ENCODE measurements at places on chromosomes 2 and 18.
A peak's percentile ranks its signal among the peaks of the same experiment; 100 is the strongest.

DNA sequence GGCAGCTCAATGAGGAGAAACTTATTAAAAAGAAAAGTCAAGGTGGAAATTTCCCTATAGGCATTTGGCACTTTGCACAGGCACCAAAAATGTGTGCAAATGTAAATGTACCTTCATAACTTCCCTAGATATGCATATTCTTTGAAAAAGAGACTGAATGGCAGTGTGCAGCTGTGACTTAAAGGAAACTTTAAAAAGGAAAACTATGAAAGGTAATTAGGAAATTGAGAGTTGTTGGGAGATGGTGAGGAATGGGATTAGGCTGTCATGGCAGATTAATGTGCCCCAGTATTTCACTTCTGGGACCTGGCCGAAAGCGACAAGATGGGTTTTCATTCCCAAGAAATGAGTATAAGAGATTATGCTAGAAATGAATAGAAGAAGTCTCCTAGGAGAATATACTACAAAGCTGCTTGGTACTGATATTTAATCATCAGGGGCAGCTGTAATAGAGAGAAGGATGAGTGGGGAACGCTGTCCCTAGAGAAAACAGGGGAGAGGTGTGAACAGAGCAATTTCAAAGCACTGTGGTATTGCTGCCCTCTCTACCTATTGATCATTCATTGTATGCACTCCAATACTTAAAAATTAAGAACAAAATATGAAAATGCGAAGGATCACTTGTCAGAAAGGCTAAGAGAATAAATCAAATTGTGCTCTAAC lies 313.1 kb downstream of the AGPS start:
- no peak for DNase-seq

DNA sequence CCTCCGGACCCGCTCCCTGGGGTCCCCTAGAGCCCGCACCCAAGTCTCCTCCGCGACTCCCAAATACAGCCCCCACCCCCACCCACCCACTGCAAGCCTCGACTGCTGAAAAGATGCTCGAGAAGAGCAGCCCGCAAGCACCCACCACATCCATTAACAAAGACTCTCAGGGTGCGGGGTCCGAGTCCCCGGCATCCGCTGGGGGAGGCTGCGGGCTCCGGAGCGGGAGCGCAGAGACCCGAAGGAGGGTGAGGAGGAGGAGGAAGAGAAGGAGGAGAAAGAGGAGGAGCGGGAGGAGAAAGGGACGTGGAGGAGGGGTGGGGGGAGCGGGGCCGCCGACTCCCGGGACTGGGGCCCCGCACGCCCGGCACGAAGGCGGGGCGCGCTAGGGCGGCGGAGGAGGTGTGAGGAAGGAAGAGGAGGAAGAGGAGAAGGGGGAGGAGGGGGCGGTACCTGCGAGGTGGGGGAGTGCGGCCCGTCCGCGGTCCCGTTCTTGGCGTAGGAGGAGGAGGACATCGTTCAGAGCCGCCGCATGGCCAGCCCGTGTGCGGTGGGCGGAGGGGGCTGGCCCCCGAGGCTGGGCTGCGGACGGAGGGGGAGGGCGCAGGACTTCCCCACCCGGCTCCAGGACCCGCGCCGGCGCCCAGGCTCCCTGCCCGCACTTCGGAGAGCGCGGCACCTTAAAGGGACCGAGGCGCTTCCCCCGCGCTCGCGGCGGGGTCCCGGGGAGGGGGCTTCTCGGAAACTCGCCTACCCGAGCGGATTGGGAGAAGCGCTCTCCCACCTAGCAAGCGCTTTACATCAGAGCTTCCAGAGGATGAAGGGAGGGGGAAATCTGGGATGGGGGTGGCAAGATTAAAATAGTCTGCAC lies at the start of gene CACNB4:
Gene CACNB4 (minus strand): TSS at position 549 of the 871 bp plus-strand sequence.
- DNase-seq = peak; percentile 16

GRCh38 chr18:2846636-2847316 lies at the start of gene EMILIN2:
EMILIN2 (plus strand) TSS chr18:2847006; CDS start chr18:2847189, 183 bp downstream.
- DNase-seq = peak; percentile 61

DNA sequence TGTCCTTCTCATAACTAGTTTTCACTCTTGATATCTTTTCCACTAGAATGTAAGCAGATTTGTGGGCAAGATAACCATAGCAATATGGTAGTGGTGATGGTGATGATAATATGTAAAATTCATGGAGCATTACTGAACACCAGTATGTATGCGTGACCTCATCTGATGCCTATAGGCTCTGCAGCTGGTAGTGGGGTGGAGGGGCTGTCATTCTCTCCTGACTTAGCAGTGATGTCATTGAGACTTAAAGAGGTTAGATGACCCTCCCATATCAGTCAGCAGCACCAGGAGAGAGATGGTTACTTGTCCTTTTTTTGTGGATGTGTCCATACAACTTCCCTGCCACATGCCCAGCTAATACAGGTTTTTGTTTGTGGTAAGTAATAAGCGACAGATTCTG lies 27.9 kb downstream of the PARD3B start:
- DNase-seq = no peak

- DNase-seq = no peak
Measured at GRCh38 chr2:201171259-201171814, 11.6 kb upstream of the CASP10 start.

- peak; percentile 13 for DNase-seq
Measured at GRCh38 chr2:221571551-221572218, 419 bp downstream of the EPHA4 start.

DNA sequence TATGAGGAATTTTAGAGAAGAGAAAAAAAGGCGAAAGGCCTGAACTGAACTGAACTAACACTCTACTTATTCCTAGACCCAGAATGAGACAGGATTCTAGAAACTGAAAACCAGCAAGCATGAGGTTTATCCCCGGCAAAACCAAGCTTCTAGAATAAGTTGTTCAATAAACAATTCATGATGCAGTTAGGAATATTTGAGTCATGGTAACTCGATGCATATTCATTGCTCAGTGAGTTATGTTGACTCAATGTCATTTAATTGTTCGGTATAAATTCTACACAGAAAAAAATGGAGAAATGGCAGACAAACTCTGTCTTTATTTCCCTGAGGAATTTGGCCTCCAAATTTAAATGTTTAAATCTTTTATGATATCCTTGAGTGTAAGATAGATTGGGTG lies 321.5 kb downstream of the SATB2 start:
- DNase-seq = no peak

- no peak for DNase-seq
Measured at GRCh38 chr2:190947711-190948251, 66.2 kb downstream of the STAT1 start.

- DNase-seq = peak; percentile 27
Measured at GRCh38 chr2:68912732-68913131, 40.0 kb downstream of the GKN2 start.

DNA sequence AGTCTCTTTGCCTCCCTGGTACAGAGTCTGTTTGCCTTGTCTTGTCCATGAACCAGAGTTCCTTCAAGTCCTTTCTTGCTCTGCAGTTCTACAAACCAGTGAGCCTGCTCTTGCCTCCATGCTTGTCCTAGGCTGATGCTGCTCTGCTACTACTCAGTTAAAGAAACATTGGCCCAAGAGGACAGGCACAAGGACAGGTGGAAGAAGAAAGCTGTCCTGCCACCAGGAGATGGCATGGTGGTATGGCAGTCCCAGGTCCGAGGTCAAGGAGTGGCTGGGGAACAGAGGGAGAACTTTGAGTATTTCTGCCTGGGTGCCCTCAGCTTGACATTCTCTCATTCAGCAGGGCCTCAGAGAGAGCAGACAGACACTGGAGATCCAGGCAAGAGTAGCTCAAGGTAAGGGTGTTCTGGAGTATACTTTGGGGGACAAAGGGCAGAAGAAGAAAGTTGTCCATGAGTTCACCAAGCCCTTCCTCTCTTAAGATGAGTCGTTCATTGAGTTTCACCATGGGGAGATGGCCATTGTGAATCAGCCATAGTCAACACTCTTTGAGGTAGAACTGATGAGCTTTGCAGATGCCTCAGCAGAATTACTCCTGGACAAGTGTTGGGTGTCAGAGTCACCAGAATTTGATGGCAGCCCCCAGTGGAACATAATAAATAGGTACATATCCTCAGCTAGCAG lies 20.4 kb downstream of the TTC32 start:
- no peak for DNase-seq

DNA sequence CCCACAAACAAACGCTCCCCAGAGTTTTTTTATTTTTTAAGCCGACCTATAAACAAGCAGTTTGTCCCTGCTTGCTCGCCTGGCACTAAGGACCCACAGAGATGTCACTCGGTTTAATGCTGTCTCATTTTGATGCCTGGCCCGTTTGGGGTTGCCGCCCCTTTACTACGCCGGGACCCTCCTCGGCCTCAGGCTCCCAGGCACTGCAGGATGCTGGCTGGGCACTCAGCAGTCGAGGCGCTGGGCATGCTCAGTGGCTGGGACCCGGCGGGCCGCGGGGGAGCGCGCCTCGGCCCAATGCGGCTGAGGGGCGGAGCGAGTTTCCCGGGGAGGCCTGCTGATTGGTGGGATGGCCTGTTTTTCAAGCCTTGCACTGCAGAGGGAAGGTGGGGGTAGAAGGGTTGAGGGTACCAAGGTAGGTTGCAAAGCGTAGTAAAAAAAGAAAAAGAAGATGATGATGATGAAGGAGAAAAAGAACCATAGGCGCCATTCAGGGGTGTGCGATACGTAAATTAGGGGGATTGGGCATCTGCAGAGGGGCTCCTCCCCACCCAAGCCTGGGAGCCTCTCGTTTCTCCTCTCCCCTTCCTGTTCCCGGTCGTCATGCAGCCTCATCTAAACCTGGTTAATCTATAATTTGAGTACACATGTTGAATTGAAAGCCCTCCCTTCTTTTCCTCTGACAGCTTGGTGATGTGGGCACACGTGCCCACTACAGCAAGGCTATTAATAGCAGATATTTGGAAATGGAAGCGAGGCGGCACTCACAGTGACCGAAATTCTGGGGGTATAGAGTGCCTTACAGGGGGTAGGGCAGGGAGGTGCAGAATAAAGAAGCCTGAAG lies 1.5 kb upstream of the IRS1 start:
- DNase-seq = peak; percentile 88

GRCh38 chr2:128499367-128500137 lies 180.9 kb upstream of the HS6ST1 start:
- no peak for DNase-seq

GRCh38 chr2:239870276-239870675 lies 154.9 kb downstream of the NDUFA10 start:
- DNase-seq = no peak

GRCh38 chr2:232230560-232230959 lies 148.0 kb upstream of the ALPP start:
- peak; percentile 20 for DNase-seq

DNA sequence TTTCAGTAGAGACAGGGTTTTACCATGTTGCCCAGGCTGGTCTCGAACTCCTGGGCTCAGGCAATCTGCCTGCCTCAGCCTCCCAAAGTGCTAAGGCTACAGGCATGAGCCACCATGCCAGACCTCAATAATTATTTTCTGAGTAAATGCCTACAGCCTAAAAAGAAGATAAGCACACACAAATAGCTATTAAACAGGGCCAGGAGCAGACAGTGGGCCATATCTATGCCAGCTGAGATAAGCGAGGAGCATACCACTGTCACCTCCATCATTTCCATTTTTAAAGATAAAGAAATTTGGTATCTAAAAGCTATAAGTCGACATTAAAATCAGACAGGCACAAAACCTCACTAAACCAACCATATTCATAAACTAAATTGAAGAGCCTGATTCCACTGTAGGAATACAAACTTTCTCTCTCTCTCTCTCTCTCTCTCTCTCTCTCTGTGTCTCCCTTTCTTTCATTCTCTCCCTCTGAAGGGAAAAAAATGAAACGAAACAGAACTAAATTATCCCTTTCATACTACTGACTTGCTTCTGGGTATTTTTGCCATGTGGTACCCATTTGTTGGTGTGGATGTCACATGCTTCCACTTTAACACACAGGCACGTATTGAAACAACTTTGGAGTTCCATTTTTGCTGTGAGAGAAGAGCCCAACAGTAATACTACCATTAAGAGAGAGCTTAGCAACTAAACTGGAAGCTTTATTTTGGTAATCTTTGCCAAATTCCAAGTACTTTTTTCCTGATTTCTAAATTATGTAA lies 51.0 kb downstream of the FARSB start:
- DNase-seq = no peak

GRCh38 chr18:37042381-37042780 lies 213.5 kb downstream of the KIAA1328 start:
- no peak for DNase-seq

DNA sequence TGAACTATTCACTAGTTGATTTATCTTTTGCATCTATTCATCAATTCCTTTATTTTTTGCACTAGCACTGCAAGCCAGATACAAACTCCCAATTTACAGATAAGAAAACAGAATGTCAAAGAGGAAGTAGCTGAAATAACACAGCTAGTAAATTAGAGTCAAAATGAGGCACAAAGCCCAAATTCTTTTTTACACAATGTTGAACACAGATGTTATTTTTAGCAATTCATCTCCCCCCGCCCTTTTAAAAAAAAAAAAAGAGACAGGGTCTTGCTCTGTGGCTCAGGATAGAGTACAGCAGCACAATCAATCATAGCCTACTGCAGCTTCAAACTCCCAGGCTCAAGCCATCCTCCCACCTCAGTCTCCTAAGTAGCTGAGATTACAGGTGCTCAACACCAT lies 127.8 kb downstream of the CCBE1 start:
- DNase-seq = no peak

DNA sequence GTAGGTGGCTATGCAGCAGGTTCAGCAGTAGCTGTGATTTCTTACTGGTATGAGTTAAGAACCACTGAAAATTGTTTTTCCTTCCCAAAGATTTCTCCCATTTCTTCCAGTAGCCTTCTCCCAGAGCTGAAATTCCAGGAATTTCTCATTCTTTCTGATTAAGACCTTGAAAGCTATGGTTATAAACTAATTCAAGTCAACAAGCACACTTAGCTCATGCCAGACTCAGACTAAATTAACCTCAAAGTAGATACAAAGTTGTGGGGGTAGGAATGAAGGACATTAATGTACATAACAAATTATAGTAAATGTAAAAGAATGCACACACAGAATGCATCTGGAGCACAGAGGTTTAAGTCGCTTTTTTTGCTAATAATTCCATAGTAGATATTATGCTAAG lies 103.6 kb upstream of the SOX11 start:
- no peak for DNase-seq

- DNase-seq = no peak
Measured at GRCh38 chr2:61792355-61792890, 61.4 kb downstream of the FAM161A start.

GRCh38 chr2:237389831-237390230 lies 24.1 kb downstream of the COL6A3 start:
- DNase-seq = no peak

- no peak for DNase-seq
Measured at GRCh38 chr2:69973335-69973735, 11.9 kb upstream of the ASPRV1 start.

DNA sequence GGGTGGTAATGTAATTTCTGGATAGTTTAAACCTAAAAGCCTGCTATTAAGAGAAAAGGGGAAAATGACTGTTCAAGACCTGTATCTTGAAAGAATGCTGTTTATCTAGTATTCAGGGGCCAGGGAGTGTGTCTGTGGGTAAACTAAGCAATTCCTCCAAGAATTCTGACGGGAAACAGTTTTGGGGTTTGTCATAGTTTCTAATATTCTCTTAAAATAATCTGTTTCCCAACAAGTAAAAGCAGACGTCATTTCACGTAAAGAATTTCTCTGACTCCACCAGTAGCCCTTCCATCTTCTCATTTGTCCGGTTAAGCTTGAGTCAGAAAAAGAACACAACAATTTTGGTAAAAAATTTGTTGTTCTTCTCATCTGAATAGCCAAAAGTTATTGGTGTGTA lies 232.1 kb upstream of the EPAS1 start:
- no peak for DNase-seq

Data from activated naive CD8-positive, alpha-beta T cell treated with anti-CD3 and anti-CD28 coated beads, Interleukin-2, amount 50 U/mL, for 24 hours (primary cell).